ENCODE measurements at places on chromosomes 12 and 14.
A peak's percentile ranks its signal among the peaks of the same experiment; 100 is the strongest.

- DNase-seq: peak; percentile 61
Observed at GRCh38 chr12:753611-754472, 1.5 kb downstream of the WNK1 start.

- no peak for DNase-seq
Observed at GRCh38 chr14:103329401-103330347, 4.4 kb upstream of the EIF5 start.

DNA sequence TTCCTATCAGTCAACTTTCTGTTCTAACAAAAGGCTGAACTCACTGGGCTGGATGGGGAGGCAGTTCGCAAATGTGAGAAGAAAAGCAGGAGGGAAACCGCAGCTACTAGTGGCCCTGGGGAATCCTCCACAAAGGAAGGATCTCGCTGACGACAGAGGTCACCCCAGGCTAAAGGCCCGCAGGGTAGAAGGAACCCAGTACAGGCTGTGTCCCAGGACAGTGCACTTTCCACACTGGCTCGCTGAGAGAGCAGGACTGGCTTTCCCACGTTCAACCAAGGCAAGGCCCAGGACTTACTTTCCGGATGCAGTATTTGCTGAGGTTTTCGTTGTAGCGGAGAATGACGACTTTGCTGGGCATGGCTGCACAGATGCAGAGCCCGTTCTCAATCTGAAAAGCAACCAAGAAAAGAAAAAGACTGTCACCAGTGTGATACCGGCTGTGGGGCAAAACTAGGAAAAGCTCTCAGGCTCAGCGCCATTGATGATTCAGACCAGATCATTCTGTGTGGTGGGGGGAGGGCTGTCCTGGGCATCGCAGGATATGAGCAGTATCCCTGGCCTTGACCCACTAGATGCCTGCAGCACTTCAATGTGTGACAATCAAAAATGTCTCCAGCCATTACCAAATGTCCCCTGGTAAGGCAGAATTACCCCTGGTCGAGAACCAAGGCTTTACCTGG is 36.3 kb downstream of the PRKAB1 start:
- DNase-seq: no peak

DNA sequence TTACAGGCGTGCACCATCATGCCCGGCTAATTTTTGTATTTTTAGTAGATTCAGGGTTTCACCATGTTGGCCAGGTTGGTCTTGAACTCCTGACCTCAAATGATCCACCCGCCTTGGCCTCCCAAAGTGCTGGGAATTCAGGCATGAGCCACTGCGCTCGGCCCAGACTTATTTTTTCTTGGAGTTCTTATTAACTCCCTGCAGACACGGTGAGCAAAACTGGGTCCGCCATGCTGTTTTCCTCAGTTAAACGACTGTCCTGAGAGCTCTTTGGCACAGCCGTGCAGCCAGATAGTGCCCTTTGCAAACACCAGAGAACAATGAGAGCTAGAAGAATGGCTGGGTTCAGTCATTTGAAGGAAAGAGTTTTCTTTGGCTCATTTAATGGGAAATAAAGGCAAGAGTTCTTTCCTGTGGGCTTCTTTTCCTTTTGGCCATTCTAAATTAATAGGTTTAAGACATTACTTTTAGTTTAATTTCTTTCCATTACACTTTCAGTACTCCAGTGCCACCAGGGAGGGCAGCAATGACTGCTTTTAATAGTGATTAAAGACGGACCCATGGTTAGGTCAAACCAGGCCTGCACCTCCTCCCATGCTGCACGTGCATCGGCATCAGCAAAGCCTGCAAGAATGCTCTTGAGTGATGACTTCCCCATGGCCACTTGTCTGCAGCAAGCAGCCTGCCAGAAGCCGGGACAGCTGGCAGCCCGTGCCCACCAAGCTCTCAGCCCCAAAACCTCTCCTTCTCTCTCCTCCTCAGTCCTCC is 60.7 kb downstream of the VCPKMT start:
- no peak for DNase-seq

GRCh38 chr12:15782667-15783066 is 6.5 kb downstream of the EPS8 start:
- DNase-seq: no peak

GRCh38 chr12:82635263-82635662 is 51.4 kb upstream of the TMTC2 start:
- no peak for DNase-seq

- no peak for DNase-seq
Observed at GRCh38 chr14:66476964-66477363, 9.2 kb upstream of the CCDC196 start.

DNA sequence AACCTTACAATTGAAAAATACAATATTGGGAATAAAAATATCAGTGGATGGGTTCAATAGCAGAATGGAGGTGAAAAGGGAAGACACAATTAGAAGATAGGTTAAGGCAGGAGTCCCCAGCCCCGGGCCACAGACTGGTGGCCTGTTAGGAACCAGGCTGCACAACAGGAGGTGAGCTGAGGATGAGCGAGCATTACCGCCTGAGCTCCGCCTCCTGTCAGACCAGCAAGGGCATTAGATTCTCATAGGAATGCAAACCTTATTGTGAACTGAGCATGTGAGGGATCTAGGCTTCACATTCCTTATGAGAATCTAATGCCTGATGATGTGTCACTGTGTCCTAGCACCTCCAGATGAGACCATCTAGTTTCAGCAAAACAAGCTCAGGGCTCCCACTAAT is 27.3 kb upstream of the ST8SIA1 start:
- DNase-seq: no peak

Measured in activated CD4-positive, alpha-beta T cell treated with anti-CD3 and anti-CD28 coated beads, Interleukin-2, Interleukin-6, amounts not matched to agents 100 ng/mL and 50 ng/mL, durations not matched to agents 16 hours and 8 hours (primary cell).